ENCODE measurements at places on chromosomes 16 and 17.

- DNase-seq, result peak; percentile 82
These were observed 4.3 kb upstream of the NUPR1 start for GRCh38 chr16:28543072-28543471.

- no peak for DNase-seq
These were observed 626.6 kb upstream of the SOX9 start for GRCh38 chr17:71494062-71494855.

- DNase-seq, result no peak
These were observed 2.3 kb upstream of the MPP2 start for GRCh38 chr17:43909537-43910231.

DNA sequence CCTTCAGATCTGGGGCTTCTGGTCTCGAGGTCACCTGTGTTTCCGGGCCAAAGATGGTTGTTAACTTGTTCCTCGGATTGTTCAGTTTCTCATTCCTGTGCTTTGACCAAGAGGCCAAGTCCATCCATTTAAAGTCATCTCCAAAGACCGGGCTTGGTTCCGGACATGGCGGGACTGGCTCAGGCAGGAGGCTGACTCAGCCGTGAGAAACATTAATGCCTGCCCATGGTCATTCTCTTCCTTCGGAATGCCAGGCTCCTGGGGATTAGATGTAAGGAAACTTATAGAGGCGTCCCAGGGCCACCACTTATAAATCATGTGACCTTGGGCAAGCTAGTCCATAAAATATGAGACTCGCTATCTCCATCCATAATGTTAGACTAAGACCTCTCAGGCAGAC lies 13.6 kb upstream of the NKD1 start:
- DNase-seq, result no peak

DNA sequence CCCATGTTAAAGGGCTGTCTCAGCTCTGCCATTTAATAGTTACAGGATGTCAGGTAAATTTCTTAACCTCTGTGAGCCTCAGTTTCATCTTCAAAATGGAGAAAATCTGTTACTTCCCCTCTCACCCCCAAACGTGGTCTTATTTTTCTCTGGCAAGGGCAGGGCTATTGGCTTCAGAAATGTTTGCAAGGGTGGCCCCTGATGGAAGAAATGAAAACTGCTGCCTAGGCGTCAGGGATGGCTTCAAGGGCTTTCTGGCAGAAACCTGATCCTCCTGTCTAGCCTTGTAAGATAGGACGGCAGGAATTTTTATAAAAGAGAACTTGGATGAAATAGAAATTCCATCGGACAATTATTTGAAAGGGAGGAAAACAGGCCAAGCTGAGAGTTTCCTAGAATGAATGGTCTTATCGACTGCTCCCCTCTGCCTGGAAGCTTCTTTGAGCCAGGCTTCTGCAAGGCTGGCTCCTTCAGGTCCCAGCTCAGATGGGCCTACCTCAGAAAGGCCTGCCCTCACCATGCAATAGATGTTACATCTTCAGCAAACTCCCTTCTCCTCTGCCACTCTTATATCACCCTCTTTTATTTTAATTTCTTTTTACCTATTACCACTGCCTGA lies 43.0 kb upstream of the TANGO6 start:
- peak; percentile 89 for DNase-seq
